MM.1S (cell line): ENCODE measurements at places on chromosomes 2 and 18.
A peak's percentile ranks its signal among the peaks of the same experiment; 100 is the strongest.

DNA sequence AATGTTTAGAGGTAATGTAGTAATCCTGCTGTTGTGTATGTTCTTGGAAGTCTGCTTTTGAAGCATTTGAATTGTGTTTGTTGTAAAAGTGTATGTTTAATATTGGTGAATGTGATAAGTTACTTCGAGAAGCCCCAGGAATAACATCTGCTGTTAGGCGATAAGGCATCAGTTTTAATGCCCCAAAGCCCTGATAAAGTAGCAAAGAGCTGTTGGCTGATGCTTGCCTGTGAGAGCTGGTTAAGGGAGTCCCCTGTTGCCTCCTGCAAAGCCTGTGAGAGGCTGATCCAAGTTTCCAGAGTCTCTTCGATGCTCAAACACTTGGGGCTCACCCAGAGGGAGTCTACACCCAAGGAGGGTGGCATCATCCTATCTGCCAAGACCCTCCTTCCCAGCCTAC is 110.3 kb downstream of the RNF152 start:
- no peak for DNase-seq

DNA sequence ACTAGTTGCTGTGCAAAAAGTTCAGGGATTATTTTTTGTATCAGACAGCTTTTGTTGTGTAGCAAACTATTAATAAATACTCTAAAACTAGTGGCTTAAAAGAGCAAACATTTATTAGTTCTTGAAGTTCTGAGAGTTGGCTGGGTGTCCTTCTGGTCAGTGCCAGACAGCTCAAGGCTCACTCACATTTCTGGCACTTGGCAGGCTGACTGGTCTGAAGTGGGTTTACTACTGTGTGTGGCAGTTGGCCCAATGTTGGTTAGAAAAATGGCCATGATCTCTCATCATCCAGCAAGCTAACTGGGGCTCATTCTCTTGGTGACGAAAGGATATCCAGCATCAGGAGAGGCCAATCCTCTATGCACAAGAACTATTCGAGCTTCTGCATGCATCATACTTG is 71.4 kb upstream of the ZNF385B start:
- no peak for DNase-seq

DNA sequence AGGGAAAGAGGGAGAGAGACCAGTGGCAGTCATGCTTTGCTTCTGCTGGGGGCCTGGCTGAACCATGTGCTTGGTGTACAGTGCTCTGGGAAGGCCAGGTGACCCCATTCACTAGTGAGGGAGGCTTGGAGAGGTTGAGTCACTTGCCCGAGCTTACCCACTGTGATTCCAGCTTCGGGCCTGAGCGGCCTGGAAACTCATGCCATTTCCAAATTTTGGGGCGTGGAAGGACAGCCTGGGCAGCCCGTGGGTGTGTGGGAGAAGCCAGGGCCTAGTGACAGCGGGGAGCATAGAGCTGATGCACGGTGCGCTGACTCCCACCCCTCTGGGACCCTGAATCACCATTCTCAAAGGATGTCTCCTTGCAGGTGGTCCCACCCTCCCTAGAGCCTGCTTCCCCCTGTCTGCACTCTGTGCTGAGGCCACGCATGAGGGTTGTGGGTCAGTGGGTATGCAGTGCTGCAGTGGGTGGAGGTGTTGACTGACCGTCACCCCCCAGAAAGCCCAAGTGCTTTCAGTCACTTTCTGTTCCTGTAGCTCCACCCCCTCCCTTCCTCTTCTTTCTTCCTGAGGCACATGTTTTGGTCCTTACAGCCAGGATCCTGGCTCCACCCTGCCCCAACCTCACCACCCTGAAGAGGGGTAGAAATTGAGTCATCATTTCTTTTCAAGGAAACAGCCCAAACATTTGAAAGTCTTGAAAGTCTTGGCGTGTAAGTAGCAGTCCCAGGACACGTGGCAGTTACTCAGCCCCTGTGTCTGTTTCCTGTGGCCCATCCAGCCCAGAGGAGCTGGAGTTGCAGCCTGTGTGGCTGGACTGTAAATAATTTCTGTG is 69.3 kb upstream of the MCFD2 start:
- DNase-seq: peak; percentile 92

DNA sequence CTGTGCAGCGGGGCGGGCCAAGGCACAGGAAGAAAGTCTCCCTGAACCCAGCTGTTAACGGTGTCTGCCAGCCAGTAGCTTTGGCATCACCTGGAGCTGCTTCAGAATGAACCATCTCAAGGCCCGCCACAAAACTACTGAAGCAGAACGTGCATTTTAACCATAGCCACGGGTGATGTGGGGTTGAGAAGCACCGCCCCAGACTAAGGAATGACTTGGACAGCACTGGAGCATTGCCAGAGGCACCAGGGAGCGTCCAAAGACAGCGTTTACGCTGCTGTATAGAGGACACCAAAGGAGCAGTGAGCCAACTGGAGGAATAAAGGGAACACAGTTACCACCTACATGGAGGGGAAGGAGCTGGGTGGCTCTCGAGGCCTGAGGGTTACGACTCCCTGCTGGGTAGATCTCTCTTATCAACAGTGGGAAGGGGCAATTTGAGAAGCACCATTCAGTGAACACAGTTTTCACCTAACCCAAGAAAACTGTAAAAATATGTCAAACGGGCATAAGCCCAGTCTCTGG is 28.4 kb upstream of the LONRF2 start:
- no peak for DNase-seq
